ENCODE measurements at places on chromosomes 4 and X.

DNA sequence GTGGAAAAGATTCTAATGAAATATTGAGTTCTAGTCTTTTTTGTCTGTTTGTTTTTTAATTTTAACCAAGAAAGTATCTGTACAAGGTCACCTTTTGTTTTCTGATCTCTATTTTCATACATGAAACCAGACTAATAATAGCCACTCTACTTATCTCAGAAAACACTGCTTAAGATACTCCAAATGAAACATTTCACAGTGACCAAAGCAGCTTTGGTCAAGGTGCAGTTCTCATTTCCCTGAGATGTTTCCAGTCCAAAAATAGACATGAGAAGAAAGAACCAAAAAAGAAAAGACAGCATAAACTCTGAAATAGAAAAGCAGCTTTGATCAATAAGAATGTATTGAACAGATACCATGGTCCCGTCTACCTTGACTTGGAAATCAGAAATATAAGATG lies 782.8 kb downstream of the RAB28 start:
- DNase-seq, result no peak

DNA sequence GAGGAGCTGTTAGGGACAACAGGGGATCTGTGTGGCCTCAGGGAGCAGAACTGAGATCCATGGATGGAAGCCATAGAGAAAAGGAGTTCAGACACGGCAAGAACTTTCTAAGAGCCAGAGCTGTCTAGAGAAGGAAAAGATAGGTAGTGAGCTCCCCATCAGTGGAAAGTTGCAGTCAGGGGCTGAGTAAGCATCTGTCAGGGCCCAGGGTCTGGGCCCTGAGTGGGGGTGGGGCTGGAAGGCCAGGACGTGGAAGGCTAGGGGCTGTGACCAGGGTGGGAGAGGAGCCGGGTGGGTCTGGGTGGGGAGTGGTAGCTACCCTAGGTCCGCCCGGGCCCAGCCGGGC lies 324 bp upstream of the MSN start:
- DNase-seq, result no peak

GRCh38 chr4:592825-593520 lies 16.9 kb upstream of the TMEM271 start:
- DNase-seq, result no peak

GRCh38 chrX:31091819-31092218 lies 20.0 kb upstream of the FTHL17 start:
- DNase-seq, result no peak

GRCh38 chr4:112946127-112946526 lies 103.3 kb upstream of the ANK2 start:
- no peak for DNase-seq

DNA sequence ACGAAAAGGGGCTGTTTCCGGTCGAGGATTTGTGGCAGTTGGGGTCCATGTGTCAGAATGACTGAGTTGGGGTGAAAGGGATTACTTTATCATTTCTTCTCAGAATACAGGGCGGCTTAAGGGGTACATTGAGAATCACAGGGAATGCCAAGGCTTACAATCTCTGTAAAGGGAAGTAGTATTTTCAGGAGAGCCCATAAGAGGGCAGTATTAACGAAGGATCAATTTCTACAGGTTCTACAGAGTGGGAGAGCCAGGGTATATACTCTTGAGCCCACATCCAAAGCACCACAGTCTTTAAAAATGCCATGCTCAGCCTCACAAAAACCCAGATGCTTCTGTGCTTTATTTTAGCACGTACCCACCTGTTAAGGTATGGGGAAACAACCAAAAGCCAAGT lies 67.7 kb upstream of the ZXDA start:
- no peak for DNase-seq

GRCh38 chrX:140391313-140391712 lies 113.6 kb downstream of the SOX3 start:
- DNase-seq, result no peak

DNA sequence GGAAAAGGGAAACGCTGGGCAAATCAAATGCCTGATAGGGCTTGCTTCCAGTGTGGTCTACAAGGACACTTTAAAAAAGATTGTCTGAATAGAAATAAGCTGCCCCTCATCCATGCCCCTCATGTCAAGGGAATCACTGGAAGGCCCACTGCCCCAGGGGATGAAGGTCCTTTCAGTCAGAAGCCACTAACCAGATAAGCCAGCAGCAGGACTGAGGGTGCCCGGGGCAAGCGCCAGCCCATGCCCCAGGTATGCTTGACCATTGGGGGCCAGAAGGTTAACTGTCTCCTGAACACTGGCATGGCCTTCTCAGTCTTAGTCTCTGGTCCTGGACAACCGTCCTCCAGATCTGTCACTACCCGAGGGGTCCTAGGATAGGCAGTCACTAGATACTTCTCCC lies 17.7 kb downstream of the ACOX3 start:
- no peak for DNase-seq

- no peak for DNase-seq
Observed at GRCh38 chr4:177204126-177204525, 105.5 kb upstream of the NEIL3 start.

- no peak for DNase-seq
Observed at GRCh38 chrX:15151267-15152186, 118.4 kb downstream of the ASB9 start.

All from left hindlimb (tissue), 1 donor.